CD4-positive, alpha-beta memory T cell (primary cell): ENCODE measurements at places on chromosomes 4 and X.

DNA sequence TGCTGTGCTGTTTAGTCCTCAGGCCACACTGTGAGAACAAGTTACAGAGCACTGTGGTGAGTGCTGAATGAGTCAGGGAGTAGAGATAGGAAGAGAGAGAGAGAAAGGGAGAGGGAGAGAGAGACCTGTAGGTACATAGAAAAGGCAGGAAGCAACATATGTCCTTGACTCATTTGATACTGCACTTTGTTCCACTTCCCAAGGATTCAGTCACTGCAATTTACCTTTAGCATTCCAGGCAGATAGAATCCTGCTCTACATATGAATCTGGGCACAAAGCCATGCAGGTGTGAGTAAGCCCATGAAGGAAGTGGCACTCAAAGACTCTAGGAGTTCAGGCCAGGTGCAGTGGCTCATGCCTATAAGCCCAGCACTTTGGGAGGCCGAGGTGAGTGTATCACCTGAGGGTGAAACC, 1.0 kb upstream of the DAPP1 start:
- DNase-seq: no peak

DNA sequence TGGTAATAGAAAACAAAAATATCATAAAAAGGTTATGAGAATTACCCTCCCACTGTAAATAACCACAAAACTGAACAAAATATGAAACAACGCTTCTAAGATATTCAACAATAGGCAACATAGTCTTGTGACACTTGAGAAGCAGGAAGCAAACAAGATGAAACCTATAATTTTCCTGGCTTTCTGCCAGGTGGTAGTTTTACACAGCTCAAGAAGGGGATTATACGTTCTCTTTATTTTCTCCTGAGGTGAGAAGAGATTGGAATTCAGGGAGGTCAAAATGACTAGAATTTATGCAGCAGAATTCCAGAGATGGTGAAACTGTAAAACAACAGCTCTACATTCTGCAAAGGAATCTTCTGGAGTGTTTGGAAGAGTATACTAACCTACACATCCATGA, 186.0 kb downstream of the HHIP start:
- no peak for DNase-seq

- no peak for DNase-seq
Observed at GRCh38 chr4:6916069-6916586, 6.5 kb downstream of the TBC1D14 start.

DNA sequence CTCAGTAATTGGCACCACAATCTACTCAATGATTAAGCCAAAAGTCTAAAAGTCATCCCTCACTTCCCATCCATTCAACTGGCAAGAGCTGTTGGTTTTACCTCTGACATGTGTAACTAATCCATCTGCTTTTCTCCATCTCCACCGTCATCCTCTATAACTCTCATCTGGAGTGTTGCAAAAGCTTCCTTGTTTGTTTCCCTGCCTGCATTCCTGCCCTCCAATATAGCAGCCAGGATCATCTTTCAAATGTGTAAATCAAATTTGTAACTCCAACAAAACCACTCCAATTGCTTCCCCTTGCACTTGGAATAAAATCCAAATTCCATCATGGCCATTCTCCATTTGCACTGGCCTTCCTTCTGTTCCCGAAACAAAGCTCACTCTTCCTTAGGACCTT, 4.3 kb upstream of the PLAC8 start:
- DNase-seq: no peak

- DNase-seq: no peak
Observed at GRCh38 chrX:54748626-54749025, 49.4 kb downstream of the ITIH6 start.

GRCh38 chr4:93957186-93957585, 128.6 kb downstream of the ATOH1 start:
- DNase-seq: no peak

DNA sequence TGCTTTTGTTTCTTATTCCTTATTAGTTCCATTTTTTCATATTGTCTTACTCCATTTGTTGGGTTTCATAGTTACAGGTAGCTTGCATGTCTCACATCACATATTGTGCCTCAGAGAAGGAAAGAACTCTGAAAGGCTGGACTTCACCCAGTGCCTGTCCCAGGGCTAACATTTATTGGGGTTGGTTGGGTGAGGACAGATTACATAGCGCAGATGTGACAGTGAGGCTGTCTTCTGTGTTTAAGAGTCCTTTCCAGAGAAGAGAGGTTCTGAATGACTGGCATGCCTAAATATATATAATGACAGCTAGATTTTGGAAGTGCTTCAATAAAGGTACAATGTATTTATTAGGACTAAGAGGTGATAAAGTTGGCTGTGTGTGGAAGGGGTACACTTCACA, 2.7 kb downstream of the ZNF330 start:
- no peak for DNase-seq

- no peak for DNase-seq
Observed at GRCh38 chrX:10041383-10041782, 74.2 kb downstream of the CLDN34 start.

GRCh38 chr4:75087865-75088264, 154.9 kb downstream of the PARM1 start:
- DNase-seq: no peak

- DNase-seq: no peak
Observed at GRCh38 chr4:115279330-115279729, 165.9 kb upstream of the NDST4 start.

DNA sequence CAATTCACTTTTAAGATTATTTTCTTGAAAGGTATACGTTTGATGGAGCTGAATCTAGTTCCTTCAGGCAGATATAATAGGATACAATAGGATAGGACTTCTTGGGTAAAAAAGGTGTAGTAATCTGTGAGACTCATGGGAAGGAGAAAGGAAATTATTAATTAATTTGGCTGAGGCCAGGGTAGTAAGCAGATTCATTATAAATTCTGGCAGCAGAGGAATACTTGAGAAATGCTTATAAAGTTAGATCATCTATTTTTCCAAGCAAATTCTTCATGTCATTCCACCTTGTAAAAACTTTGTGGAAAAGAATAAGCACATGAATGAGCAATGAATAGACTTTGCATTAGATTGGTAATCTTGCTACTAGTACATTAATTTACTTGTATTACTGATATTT, 46.9 kb downstream of the GYPE start:
- no peak for DNase-seq

GRCh38 chrX:68072041-68072440, 361.3 kb downstream of the OPHN1 start:
- DNase-seq: no peak

- DNase-seq: no peak
Observed at GRCh38 chr4:141078871-141079270, 54.4 kb downstream of the RNF150 start.

GRCh38 chr4:153521999-153522801, 56.0 kb downstream of the TMEM131L start:
- peak; percentile 76 for DNase-seq

GRCh38 chr4:3527914-3528876, 4.0 kb downstream of the LRPAP1 start:
- no peak for DNase-seq

GRCh38 chr4:76306882-76307659, 538 bp downstream of the STBD1 start:
- DNase-seq: peak; percentile 11

GRCh38 chr4:74499986-74500781, 55.2 kb downstream of the AREG start:
- DNase-seq: no peak

DNA sequence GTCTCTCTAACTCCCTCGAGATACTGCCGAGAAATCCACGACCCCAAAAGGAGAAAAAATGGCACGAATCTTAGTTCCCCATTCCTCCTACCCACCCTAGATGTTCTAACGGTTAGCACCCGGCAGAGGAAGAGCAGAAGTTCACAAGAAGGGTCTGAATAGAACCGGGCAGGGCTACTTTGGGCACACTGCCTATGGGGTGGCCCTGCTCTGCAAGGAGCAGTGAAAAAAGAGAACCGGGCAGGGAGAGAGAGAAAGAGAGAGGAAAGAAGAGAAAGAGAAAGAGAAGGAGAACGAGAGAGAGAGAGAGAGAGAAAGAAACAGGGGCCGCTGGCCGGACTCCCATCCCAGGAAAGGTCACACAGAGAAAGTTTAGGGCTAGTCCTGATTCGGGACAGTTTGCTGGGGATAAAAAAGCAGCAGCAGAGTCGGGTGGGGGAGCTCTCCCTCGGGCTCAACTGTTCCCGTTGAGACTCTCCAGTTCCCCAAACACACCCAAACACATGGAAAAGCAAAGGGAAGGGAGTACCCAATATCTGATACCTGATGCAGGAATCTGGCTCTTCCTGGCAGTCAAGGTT, 468 bp downstream of the GLA start:
- peak; percentile 9 for DNase-seq

GRCh38 chr4:133394971-133395627, 246.0 kb downstream of the PCDH10 start:
- DNase-seq: no peak

DNA sequence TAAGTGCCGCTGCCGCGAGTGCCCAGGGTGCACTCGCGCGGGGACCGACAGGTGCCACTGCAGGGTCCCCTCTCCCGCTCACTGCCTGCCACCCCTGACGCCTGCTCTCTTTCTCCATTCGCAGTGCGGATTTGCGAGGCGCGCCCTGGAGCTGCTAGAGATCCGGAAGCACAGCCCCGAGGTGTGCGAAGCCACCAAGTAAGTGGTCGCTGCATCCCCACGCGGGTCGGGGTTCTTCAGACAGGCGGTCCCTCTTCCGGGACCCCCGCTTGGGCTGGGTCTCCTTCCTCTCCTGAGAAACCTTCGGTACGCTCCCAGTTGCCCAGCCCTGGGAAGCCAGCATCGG, 547 bp downstream of the GUCY1A1 start:
- no peak for DNase-seq

- no peak for DNase-seq
Observed at GRCh38 chr4:8778291-8778690, 93.3 kb downstream of the HMX1 start.

DNA sequence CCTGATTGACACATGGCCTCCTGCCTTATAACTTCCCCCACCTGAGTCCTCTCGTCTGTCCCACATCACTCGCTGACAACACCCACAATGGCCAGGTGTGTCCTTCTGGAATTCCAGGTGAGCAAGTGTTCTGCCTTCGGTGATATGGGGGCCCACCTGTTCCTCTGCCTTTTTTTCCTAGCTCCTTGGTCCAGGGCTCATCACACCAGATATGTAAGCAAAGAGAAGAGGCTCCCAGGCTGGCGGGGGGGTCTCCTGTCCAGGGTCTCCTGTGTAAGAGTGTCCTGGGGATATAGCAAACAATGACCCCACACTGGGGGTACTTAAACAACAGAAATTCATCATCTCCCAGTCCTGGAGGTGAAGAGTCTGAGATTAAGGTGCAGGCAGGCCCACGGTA, 25.2 kb downstream of the P2RY8 start:
- DNase-seq: no peak

GRCh38 chrX:2962381-2962780, 33.2 kb upstream of the ARSD start:
- no peak for DNase-seq

- DNase-seq: no peak
Observed at GRCh38 chr4:2301225-2301642, 39.3 kb upstream of the MXD4 start.

GRCh38 chr4:52045028-52045427, 6.1 kb upstream of the SPATA18 start:
- no peak for DNase-seq

GRCh38 chr4:78707268-78707667, 68.9 kb upstream of the BMP2K start:
- no peak for DNase-seq

DNA sequence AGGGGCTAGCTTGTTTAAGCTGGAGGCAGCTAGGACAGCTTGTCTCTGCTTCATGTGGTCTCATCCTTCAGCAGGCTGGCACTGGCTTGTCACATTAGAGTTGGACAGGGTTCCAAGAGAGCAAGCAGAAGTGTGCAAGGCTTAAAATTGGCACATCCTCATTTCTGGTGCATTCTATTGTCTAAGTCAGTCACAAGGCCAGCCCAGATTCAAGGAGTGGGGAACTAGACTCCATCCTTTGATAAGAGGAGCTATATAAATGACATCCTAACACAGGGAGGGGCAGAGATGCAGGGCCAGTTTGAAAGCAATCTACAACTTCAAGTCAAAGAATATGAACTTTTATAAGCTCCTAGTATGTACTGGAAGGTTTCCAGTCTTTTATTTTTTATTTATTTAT, 313.2 kb downstream of the PTTG2 start:
- no peak for DNase-seq

- DNase-seq: no peak
Observed at GRCh38 chr4:164943192-164943591, 34.3 kb downstream of the TRIM61 start.

DNA sequence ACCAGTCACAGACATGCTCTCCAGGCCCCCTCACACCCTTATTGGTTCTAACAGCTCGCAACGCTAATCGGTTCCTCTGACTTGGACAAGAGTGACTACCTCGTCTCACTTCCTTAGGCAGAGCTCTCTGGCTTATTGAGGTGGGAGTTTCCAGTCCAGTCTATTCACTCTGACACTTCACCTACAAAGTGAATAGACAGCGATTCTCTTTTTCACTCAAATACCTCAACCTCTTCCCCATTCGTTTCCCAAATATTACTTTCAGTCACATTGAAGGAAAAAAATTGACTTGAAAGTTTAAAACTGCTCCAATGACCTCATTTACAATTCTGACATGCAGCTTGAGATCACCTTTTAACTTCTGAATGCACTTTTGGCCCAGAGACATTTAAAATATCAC, 17.7 kb downstream of the HELT start:
- DNase-seq: no peak
